NCI-H2029 treated with DMSO at 0.1 percent for 48 hours (cell line): ENCODE measurements at places on chromosomes 12 and 14.

DNA sequence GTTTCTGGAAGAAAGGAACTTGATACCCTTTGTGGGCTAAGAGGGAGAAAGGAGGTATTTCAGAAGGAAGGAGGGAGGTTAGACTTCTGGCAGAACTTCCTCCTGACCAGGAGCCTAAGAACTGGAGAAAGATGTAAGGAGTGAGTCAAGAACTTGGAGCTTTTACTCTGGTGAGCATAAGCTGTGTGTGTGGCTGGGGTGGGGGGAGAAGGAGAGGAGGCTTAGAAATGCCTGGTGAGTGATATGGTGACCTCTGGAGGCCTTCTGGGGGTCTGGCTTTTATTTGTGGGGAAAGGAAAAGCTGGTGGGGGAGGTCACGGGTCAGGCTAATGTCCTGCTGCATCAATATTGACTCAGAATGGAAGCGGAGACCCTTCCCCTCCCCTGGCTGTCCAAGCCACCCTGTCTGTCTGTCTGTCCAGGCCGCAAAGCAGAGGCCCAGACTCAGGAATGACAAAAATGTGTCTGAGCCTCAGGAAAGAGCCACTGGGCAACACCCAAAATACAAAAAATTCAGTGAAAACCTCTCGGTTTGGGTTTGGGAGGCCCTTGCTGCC, 4.8 kb downstream of the LRP1 start:
- no peak for DNase-seq

GRCh38 chr14:99768381-99768780, 24.8 kb upstream of the EML1 start:
- DNase-seq: no peak

GRCh38 chr12:61956545-61956944, 303.7 kb upstream of the USP15 start:
- no peak for DNase-seq

DNA sequence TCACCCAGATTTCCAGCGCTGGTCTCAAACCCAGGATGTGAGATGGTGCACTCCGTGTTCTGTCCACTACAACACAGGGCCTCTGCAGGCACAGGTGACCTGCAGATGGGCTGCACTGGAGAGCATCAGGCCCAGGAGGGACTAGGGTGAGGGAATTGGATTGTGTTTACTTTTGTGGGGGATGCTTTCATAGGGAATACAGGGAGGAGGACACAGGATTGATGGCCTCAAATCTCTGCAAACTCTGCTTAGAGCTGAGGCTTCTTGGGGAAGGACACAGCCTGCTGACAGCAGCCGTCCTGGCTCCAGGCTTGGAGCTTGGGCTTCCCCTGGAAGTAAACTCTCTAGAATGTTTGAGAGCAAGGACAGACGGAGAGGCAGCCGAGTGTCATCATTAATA, 57.1 kb downstream of the NTF3 start:
- no peak for DNase-seq
